Osteocyte (in vitro differentiated cells): ENCODE measurements at places on chromosomes 4 and X. TPM values are rescaled to one million over a fixed set of nuclear protein-coding genes. Genes with fewer than 3 reads are reported as not detected.

- no peak overlapping the region for H3K4me3 ChIP-seq
- no peaks in the 10 kb centered on the region for H3K36me3 ChIP-seq
- peaks cover 2% of the 10 kb centered on the region for H3K4me1 ChIP-seq
- no peaks in the 10 kb centered on the region for H3K27me3 ChIP-seq
- no peak overlapping the region for H3K27ac ChIP-seq
Observed at GRCh38 chrX:46635186-46635585, 61.6 kb downstream of the CHST7 start.

BEX5 gene
- not detected in 2 replicates for total RNA-seq

DMP1 gene
- not detected in 2 replicates for total RNA-seq

ASB12 gene
- not detected in 2 replicates for total RNA-seq
